ENCODE measurements at places on chromosomes 4 and X.

DNA sequence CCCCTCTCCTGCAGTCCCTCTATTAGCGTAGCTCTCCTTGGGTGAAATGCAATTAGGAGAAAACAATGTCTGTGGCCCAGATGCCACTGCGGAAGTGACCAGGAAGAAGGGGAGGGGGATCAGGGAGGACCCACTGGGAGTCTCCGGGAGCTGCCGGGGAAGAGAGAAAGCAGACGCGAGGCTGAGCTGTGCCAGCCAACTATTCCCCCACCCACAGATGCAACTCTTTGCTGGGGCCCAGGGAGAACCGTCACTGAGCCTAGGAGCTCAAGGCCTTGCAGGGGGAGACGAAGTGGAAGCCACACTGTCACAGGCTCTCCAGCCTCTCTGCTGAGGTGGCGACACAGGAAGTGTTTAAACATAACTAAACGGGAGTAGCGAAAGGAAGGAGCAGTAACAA lies 149.2 kb downstream of the BCOR start:
- no peak for DNase-seq

DNA sequence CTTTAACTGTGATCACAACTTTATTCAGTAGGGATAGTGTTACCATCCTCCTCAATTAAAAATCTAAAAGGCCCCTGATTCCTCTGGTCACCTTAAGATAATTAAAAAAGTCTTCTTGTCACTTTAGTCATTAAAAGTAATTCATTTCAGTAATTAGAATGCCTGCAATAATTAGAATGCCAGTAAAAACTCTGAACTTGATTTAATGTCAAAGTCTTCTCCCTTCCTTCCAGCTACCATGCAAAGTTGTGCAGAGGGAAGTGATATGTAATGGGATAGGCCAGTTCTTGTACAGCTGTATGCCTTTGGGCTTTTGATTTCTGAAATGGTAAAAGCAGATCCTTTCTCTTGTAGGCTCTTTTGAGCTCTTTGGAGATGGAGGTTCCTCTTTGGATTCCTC lies 417.2 kb downstream of the ADAM29 start:
- no peak for DNase-seq

DNA sequence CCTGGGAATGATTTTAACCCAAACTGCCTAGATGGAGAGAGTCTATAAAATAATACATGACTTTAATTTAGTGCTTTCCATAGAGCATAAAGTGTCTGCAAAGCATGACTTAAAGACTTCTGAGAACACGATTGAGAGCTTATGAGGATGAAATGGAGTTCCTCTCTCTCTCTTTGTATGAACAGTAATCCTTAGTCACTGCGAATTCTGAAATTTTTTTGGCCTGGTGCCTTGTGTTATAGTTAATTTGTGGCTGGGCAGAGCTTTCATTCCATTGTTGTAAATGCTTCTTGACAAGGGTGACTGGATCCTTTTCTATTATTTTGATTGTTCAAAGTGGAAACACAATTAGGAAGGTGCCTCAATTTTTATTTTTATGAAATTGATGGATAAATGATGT lies 179.5 kb downstream of the CEP135 start:
- no peak for DNase-seq

GRCh38 chrX:11540532-11541377 lies 125.0 kb downstream of the ARHGAP6 start:
- DNase-seq: no peak

DNA sequence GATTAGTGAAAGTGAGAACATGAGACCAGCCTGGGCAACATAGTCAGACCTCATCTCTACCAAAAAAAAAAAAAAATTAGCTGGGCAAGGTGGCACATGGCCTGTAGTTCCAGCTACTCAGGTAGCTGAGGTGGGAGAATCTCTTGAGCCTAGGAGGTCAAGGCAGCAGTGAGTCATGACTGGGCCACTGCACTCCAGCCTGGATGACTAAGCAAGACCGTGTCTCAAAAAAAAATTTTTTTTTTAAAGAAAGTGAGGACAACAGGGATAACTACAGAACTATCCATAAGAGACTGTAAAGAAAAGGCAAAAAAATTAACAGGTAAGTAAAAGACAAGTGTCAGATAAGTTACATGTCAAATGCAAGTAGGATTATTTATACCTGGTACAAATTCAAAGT lies 13.5 kb upstream of the SPP1 start:
- DNase-seq: no peak

DNA sequence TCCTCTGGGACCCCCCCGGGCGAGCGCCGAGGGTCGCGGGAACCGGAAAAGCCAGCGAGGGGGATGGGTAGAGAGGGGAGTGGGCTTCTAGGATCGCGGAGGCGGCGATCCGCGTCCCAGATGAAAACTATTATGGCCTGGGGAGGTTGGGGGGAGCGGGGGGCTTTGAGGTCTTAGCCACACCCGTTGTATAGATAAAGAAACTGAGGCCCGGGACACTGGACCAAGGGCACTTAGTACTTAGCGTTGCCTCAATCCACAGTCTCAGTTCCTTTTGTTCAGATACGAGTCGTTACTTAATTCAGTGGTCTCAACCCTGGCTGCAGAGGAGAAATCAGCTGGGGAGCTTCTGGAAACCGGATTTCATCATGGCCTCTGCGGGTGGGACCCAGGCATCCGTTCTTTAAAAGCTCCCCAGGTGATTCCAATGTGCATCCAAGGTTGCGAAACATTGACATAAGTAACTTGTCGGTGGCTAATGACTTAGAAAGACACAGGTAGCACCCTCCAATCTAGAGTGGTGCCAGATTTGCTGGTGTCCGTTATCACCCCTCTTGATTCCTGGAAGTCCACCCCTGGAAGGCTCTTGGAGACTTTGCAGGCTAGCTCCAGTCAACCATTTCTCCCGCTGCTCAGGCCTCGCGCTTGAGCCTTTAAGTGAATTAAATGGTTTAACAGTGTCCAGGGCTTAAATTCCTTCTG lies 90.7 kb downstream of the GEMIN8 start:
- no peak for DNase-seq

DNA sequence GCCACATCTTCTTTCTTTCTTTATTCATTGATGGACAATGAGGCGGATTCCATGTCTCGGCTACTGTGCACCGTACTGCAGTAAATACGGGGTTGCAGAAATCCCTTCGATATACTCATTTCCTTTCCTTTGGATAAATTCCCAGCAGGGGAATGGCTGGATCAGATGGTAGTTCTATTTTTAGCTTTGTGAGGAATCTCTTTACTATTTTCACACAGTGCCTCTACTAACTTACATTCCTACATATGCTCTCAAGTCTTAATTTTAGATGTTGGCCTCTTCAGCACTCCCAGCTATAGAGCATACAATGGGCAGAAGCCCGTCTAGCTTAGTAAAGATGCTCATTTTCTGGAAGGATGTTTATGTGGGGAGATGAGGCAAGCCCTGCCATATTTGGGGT lies 317.4 kb downstream of the ASMT start:
- DNase-seq: no peak

GRCh38 chrX:1264556-1264955 lies 4.1 kb upstream of the CSF2RA start:
- DNase-seq: no peak

- DNase-seq: no peak
These were observed at the start of gene MYOZ2 for GRCh38 chr4:119135721-119136121. TSS of gene MYOZ2 (plus strand) at chr4:119135832. CDS start at chr4:119136526, 694 bp downstream.

DNA sequence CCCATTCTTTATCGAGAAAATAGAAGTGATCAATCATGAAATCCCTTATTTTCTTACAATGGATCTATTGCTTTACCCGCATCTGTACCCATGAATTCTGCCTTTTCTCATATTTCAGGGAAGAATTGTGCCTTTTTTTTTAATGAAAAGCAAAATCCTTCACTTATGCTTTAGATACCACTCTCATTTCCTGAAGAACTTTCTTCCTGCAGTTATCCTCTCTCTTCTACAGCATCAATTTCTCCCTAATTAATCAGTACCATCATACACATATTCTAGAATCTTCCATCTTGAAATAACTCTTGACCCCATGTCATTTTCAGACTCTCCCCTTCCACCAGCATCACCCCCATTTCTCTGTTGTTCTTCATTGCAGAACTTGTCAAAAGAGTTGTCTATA lies 26.6 kb downstream of the ARL9 start:
- DNase-seq: no peak

- DNase-seq: no peak
These were observed 912.6 kb upstream of the LCORL start for GRCh38 chr4:18934197-18934596.

- DNase-seq: no peak
These were observed 69.2 kb downstream of the HADH start for GRCh38 chr4:108058685-108059440.

- DNase-seq: no peak
These were observed 32.0 kb upstream of the STS start for GRCh38 chrX:7115557-7115956.

DNA sequence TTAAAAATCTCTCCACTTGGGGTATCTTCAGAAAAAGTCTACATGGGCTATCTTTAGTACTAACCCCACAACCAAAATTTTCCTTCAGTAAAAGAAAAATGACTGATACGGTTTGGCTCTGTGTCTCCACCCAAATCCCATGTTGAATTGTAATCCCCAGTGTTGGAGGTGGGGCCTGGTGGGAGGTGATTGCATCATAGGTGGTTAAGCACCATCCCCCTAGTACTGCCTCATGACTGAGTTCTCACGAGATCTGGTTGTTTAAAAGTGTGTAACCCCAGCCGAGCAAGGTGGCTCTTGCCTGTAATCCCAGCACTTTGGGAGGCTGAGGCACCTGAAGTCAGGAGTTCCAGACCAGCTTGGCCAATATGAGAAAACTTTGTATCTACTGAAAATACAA lies 66.8 kb downstream of the USP46 start:
- DNase-seq: no peak

DNA sequence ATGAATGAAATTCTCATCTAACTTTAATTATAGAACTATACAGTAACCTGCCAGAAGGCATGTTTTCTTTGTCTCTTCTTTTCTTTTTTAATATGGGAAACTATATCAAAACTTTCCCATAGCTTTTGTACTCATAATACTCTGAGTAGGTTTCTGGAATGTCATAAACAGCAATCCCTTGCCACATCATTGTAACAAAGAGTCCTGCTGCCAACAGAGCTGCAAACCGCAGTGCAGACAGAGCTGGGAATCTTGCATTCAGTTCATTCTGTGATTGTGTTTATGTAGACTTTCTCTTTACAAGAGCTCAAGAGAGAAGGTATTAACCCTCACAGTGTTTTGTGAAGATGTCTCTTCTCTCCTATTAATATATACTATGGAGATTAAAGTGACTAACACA lies 304.4 kb upstream of the SLIT2 start:
- DNase-seq: no peak

GRCh38 chr4:111475001-111475400 lies 670.3 kb upstream of the FAM241A start:
- DNase-seq: no peak

GRCh38 chrX:38052096-38052495 lies 45.7 kb downstream of the SYTL5 start:
- no peak for DNase-seq

DNA sequence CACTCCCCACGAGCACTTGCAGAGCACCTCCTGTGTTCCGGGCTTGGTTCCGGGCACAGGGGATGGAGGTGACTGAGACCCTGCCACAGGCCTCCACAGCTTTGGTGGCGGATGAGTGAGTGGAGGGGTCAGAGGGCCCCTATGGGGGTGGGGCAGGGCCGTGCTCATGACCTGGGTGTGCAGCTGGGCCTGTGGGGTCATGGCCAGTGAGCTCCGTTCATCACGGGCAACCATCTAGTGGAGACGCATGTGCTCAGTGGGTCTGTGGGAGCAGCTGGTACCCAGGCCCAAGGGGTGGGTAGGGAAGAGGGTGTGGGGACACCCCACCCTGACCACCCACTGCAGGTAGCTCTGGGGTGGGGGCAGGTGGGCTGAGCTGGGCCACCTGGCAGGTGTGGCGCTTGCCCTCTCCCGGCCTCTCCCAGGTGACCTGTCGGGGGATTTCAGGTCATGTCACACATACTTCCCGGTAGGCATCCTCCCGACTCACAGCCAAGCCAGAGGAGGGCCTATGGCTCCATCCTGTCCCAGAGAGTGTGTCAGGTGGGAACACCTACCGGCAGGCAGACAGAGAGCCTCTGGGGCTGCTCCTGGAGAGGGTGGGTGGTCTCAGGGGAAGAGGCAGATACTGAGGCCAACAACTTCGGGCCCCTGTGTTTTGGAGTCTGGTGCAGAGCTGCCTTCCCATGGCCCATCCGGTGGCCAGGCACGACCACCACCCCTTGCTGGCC lies 3.6 kb downstream of the PSAPL1 start:
- DNase-seq: no peak

DNA sequence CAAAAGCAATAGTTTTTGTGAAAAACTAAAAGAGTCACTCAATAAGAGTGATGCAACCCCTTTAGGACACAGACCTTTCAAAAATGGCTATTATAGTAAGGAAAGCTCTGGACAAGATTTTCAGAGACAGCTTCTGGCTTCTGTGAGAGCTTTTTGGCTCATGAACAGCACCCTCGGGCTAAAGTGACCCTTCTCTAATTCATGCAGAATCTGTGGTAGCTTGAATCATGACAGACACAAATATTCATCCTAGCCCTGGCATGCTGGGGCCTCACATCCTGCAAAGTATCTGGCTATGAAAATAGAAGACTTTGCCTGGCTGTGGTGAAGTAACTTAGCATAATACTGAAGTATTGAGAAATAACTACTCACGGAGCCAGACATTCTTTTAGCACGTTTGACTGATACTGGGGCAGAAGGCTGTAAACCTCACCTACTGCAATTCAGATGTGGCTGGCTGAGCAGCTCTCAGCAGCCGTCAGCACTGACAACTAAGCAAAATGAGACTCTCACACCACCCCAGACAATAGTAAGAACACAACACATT lies 327.3 kb downstream of the MAPK10 start:
- DNase-seq: no peak

GRCh38 chr4:38531141-38531727 lies 132.8 kb upstream of the KLF3 start:
- no peak for DNase-seq
